ENCODE measurements at places on chromosomes 11 and 22. TPM values are rescaled to one million over a fixed set of nuclear protein-coding genes. Genes with fewer than 3 reads are reported as not detected.
A peak's percentile ranks its signal among the peaks of the same experiment; 100 is the strongest.

FOSL1 gene
- 58.3 TPM for total RNA-seq

DNA sequence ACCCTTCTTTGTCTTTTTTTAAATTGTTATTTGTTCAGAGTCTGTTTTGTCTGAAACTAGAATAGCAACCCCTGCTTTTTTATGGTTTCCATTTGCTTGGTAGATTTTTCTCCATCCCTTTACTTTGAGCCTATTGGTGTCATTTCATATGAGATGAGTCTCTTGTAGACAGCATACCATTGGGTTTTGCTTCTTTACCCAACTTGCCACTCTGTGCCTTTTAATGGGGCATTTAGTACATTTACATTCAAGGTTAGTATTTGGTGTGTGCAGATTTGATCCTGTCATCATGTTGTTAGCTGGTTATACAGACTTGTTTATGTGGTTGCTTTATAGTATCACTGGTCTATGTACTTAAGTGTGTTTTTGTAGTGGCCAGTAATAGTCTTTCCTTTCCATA is 28.0 kb downstream of the CCDC15 start:
- no peak for DNase-seq

SAA4 gene
- 4.1 TPM for total RNA-seq

GRCh38 chr11:124886476-124886875 is 11.2 kb downstream of the ROBO4 start:
- DNase-seq: peak; percentile 78

DNA sequence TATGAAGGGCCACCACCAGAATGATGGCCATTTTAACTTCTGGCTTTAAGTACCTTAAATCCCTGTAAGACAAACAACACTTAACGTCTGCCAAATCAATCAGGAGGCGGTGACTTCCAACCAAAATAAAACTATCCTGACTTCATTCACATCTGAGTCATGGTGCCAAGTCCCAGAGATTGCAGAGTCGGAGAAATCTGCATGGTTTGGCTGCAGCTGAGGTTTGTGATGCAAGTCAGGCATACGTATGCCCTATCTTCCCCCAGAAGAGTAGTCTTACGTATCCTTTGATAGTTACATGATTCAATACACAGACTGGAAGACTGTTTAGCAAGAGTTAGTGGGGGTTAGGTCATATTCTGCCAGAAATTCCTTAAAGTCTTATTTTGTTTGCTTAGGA is 1.7 kb upstream of the GAB2 start:
- no peak for DNase-seq

DNA sequence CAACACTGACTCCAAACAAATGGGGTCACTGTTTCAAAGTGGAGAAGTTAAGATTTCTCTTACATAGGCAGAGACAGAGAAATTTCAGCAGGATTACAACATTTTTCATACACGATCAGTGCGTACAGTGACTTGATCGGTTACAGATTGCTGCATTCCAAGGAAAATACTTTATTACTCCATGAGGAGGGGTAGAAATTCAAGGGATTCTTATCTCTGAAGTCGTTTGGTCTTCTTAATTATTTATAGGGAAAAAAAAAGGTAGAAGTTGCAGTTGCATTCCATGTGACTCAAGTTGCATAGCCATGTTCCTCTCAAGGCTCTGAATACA is 10.7 kb upstream of the SMIM38 start:
- DNase-seq: no peak

- no peak for DNase-seq
Measured at GRCh38 chr11:107592231-107592590, 1.3 kb downstream of the ELMOD1 start.

- no peak for DNase-seq
Measured at GRCh38 chr11:87430821-87431220, 393.1 kb downstream of the TMEM135 start.

DNA sequence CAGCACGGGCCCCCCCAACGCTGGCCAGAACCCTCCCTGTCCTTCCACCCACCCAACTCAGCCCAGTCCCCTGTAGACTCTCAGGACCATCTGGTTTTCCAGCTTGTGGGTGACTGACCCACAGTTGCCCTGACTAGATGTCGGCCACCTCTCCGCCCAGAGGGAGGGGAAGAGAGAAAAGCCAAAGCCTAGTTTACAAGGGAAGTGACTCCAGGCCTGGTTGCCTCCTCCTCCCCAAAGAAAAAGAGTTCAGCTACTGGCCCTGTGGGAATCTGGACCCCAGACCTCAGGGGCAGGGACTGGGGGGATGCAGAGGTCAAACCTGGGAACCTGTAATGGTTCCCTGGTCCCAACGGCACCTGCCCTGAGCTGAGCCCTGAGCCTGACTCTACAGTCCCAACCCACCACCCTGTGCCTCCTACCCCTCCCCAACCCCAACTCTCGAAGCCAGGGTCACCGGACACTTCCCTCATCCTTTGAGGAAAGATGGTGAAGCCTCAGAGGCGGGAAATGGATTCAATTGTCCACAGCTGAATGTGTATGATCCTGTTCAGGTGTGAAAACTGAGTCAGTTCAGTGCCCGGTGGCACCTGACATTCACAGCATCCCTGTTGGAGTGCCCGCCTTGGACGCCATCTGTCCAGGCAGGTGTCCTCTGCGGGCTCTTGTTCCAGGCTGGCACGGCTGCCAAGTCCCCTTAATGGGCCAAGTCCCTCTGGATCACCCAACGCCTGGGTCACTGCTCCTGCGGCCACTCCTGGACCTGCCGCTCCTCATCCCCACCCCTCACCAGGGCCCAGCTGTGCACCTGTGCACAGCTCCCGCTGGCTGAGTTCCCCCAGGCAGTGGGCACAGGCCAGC is 21.0 kb upstream of the WNT7B start:
- no peak for DNase-seq

MFRP gene
- total RNA-seq: not detected

NOX4 gene
- total RNA-seq: 11.4 TPM

GRCh38 chr11:94593030-94593429 is 25.9 kb downstream of the PIWIL4 start:
- no peak for DNase-seq

RAB36 gene
- total RNA-seq: 3.2 TPM

GRCh38 chr11:102420547-102420946 is 32.0 kb downstream of the TMEM123 start:
- no peak for DNase-seq

GRCh38 chr11:1207401-1208143 is 15.3 kb upstream of the MUC5B start:
- DNase-seq: peak; percentile 90

GRCh38 chr11:78032090-78032489 is 9.0 kb upstream of the KCTD14 start:
- DNase-seq: no peak

GRCh38 chr11:85165819-85166218 is 461.3 kb downstream of the DLG2 start:
- DNase-seq: no peak

ROBO4 gene
- 70.9 TPM for total RNA-seq

BCR gene
- 98.1 TPM for total RNA-seq

MCM5 gene
- 12.4 TPM for total RNA-seq

GRCh38 chr11:69425444-69425843 is 56.0 kb upstream of the LINC01488 start:
- no peak for DNase-seq

DNA sequence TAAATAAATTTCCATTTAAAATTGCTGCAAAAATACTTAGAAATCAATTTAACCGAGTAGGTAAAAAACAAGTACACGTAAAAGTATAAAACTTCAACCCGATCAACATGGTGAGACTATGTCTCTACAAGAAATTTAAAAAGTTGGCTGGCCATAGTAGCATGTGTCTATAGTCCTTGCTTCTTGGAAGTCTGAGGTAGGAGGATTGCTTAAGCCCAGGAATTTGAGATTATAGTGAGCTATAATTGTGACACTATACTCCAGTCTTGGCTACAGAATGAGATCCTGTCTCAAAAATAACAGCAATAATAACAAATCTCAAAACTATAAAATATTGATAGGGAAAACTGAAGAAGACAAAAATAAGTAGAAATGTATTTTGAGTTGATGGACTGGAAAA is 11.1 kb downstream of the CASP4 start:
- no peak for DNase-seq

RFPL1 gene
- not detected for total RNA-seq

DNA sequence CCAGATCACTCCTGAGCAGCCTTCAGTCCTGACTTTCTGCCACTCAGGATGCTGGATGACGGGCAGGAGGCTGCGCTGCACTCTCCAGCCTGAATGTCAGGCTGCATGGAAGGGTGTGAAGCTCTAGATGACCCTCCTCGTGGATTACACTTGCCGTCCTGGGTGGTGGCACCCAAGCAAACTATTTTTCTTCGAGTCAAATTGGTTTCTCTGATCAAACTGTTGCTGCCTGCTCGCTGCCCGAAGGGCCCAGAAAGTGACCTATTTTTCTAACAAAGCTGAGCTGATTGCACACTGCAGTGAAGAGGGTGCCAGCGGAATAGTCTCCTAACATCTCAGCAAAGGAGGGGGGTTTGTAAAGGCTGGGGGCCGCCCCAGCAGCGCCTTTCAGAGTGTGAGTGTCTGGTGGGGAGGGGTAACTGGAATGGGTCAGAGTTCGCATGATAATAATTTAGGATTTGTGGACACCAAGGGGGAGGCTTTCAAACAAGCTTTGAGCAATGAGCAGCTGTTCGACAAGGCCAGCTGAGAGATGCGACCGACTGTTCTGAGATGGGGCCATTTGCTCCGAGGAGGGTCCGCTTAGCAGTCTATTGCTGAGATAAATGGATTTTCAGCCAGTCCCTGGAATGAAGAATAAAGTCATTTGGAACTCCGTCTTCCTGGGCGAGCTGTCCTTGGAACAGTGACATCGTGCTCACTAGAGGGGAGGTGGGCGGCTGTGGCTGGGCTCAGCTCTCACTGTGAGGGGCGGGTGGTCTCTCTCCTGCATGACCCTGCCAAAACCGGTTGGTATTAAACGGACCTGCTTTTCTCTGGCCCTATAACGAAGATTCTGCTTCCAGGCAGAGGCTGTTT is 537.6 kb downstream of the BRD1 start:
- peak; percentile 49 for DNase-seq

DNA sequence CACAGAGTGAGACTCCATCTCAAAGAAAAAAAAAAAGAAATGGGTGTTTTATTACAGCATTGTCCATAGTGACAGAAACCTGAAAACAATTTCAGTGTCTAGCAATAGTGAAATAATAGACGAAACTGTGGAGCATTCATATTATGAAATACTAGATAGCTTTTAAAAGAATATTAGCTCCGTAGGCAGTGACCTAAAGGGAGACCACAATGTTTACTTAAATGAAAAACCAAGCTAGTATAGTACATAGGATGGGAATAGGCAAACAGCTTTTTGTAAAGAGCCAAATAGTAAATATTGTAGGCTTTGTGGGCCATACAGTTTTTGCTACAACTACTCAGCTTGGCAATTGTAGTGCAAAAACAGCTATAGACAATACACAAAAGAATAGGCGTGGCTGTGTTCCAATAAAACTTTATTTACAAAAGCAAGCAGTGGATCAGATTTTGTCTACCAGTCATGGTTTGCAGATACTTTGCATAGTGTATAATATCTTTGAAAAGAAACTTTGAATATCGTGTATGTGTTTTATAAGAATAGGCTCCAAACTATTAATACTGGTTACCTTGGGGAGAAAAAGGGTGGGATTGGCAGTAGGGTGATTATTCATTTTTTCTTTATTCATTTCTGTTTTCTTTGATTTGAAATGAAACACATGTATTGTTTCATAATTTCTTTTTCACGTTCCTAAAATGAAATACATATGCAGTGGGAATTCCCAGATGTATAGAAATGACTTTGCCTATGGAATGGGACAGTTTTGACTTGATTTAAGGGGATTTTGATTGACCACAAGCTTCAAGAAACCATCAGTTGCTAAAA is 50.7 kb downstream of the PRR5L start:
- no peak for DNase-seq

- DNase-seq: no peak
Measured at GRCh38 chr11:132106096-132106982, 735.9 kb downstream of the NTM start.

DNA sequence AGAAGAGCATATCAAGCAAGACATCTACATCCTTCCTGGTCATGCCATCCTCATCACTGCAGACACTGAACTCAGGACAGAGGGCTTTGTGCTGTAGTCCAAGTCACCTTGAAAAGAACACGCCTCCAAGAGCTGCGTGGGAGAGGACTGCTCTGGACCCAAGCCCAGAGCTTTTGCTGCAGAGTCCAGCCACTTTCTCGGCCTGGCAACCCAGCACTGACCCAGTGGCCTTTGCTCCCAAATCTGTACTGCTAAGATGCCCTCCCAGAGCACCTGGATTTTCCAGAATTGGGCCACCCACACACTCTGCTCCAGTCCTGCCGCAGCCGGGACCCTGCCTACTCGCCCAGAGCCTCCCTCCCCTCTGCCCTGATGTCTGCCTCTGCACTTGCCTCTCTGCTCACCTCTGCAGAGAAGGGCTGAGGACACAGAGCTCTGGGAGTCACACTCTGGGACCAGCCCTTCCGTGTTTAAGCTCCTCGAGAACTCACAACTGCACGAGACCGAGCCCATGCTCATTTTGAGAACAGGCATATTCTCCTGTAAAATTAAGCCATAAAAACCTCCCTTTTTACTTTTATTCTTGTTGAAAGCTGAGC is 83.8 kb upstream of the CSNK2A3 start:
- DNase-seq: no peak

SGSM1 gene
- total RNA-seq: 0.16 TPM

GRCh38 chr11:119550053-119550752 is 127.2 kb upstream of the THY1 start:
- DNase-seq: no peak

GRCh38 chr22:50082961-50083461 is 2.2 kb downstream of the MLC1 start:
- DNase-seq: no peak

SLC15A3 gene
- total RNA-seq: 47.4 TPM

DNA sequence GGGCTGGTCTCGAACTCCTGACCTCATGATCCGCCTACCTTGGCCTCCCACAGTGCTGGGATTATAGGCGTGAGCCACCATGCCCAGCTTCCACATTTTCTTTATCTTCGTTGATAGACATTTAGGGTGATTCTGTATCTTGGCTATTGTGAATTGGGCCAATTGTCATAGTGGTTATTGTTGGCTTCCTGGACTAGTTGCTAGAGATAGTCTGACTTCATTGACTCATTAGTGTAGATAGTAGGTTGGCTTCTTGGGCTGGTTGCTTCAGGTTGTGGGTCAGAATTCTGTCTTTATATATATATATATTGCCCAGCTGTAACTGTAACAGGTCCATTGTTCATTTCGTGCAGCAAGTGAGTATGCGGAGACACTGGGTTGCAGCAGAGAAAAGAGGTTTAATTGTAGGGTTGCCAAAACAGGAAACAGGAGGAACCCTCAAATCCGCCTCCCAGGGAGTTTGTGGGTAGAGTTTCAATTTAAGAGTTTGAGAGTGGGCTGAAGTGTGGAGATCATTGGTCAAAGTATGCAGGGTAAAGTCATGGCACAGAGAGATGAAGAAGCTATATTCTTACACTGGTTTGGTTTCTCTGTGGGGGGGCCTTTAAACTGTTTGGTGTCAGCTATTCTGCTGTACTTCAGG is 22.0 kb downstream of the ATG13 start:
- no peak for DNase-seq

DNA sequence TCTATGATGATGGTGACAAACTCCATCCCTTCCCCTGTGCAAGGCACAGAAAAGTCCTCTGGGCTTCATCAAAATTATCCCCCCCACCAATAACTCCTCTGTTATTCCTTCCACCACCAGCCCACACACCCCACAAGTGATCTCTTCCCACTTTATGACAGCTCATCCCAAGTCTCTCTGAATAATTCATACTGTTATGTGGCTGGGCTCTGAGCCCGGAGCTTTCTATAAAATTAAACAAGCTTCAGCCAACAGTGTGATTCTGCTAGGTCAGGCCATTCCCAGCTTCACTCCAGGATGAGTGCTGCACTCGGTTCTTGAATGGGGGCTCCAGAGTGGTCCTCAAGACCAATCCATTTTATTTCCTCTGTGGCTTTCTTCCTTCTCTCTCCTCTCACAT is 83.0 kb downstream of the INSC start:
- no peak for DNase-seq

Data from mesenteric fat pad (tissue), 1 donor.